ENCODE measurements at places on chromosomes 7 and 10.

- no peak for DNase-seq
Measured at GRCh38 chr10:31876652-31877352, 51.8 kb downstream of the ARHGAP12 start.

GRCh38 chr7:4653771-4654170, 28.3 kb upstream of the FOXK1 start:
- no peak for DNase-seq

- no peak for DNase-seq
Measured at GRCh38 chr7:102407910-102408309, 11.7 kb downstream of the PRKRIP1 start.

DNA sequence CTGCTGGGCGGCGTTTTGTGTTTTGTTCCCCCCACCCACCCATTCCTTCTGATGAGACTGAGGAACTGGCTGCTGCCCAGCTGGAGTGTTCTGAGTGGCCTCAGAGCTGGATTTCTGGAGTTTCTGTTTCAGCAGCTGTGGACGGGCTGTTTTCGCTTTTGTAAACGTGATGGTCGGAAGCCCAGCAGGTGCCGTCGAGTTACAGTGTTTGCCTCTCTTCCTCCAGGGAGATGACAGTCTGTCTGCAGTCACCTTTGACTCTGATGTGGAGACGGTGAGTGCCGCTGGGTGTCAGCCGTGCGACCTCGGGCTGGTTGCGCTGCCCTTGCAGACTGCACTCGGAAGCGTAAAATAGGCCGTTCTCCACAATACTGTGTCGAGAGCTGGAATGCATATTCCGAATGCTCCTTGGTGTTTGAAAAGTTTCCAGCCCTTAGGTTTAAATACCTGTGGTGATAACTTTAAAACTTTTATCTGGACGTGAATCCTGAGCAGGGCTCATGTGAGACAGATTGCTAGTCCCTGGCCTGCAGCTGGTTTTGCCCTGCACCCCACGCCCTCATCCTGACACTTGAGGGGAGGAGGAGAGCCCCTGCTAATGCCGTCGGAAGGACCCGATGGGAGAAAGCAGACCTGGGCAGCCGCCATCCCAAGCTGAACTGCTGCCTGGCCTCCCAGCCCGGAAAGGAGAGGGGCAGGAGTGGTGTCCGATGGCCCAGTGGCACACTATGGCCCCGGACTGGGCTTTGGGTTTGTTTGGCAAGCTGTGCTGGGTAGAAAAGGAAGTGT, 8.3 kb downstream of the IQCE start:
- no peak for DNase-seq

DNA sequence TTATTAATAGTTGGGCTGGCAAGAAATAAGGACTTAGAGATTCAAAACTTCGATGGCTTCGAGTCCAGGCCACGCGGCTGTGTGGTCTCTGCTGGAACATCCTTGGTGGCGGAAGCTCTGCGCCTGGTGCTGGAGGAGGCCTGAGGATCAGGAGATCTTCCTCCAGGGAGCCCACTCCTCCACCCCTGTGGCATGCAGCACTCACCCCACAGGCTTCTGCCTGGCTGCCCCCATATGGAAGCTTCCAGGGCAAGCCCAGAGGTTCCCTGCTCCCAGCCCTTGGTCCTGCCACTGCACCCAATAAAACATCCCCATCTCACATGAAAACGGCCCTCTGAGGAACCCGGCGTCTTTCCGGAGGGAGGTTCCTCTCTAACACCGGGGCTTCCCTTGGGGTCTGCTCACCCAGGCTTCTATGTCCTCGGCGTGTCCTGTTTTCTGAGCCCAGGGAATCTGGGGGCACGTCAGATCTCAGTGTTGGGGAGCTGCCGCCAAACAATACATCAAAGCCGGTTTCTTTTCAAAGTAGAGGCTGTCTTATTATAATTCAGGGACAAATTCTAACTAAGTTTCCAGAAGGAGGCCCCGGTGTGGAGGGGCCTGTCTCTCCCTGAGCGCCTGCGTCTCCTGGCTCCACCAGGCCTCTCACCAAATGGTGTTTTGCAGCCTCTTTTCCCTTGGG, 32.4 kb downstream of the CALML3 start:
- no peak for DNase-seq

GRCh38 chr7:41731493-41732435, 28.9 kb upstream of the INHBA start:
- no peak for DNase-seq

GRCh38 chr10:110398419-110399105, 93.8 kb upstream of the SMNDC1 start:
- no peak for DNase-seq

- no peak for DNase-seq
Measured at GRCh38 chr10:79005126-79005810, 63.5 kb upstream of the ZMIZ1 start.

- DNase-seq = no peak
Measured at GRCh38 chr10:83545901-83546391, 593.4 kb upstream of the GHITM start.

DNA sequence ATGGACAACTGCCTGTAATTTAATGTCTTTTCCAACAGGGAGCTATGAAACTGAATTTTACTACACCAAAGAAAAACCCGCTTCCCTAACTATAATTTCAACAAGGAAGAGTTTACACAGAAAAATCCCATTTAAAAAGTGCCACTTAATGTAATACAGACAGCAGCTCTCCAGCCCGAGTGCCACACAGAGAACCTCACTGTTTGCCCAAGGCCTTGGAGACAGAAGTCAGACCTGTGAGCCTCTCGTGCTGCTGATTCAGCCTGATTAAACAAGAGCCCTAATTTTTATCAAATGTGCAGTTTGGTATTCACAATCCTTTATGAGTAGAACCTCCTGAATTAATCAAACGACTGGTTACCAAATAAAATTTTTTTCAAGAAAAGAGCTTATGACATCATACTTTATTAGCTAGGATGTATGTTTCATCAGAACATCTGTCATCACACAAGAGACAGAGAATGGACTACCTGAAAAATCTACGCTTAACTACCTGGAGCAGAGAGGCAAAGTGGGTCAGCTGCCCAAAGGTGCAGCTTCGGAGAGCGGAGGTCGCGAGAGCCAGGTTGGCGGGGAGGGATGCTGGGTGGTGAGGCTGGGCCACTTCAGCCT, 543.6 kb downstream of the SDK1 start:
- DNase-seq = no peak

- DNase-seq = no peak
Measured at GRCh38 chr7:4690953-4691856, 9.1 kb downstream of the FOXK1 start.

DNA sequence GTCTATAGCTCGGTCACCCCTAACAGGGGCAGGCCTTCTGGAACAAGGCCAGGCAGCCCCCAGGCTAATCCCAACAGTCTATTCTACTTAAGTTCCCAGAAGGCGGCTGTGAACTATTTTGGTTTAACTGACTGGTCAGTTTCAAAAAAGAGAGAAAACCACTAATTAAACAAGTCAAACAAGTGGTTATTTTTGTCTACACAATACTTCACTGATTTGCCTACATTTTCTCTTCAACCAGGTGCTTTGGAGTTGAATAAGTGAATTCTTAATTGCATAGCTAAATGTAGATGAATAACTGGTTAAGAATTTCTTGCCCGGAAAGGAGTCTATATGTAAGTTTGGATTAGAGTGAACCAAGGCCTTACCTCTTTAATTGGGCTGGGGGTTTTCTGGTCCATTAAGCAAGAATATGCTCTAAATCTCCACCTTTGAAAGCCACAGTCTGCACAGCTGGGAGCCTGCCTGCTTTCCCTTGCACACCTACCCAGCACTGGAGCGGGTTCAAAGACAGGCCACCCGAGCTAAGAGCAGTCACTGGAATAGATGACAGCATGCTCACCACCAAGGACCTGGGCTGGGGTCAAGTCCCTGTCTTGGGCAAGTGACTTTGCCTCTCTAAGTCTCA, 70.4 kb downstream of the TBXAS1 start:
- no peak for DNase-seq

GRCh38 chr10:57790703-57791102, 477.0 kb downstream of the IPMK start:
- DNase-seq = no peak

DNA sequence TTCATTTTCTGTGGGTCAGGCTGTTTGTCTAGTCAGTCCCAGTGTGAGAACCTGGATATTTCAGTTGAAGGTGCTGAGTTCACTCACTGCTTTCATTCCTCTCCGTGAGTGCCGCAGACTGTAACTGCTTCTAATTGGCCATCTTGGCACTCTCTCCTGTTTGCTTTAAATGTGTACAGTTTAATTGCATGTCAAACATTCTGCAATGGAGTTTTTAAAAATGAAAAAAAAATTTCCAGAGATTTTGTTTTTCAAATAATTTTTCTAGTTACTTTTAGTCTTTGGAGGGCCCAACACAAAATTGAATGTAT, 87.8 kb downstream of the CCSER2 start:
- DNase-seq = no peak

- no peak for DNase-seq
Measured at GRCh38 chr10:17286562-17287550, 58.8 kb downstream of the VIM start.

- DNase-seq = no peak
Measured at GRCh38 chr7:33769930-33770329, 135.4 kb upstream of the BMPER start.

DNA sequence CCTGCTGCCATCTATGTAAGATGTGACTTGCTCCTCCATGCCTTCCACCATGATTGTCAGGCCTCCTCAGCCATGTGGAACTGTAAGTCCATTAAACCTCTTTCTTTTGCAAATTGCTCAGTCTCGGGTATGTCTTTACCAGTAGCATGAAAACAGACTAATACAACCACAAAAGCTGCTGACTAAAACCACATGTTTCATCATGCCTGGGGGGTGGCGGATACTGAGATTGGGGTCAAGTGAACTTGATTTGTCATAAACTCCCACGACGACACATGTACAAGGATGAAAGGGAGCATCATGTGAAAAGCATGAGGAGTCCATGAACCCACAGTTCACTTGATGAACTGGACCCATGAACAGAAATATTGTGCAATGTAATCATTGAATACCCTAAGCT, 134.9 kb upstream of the ANK3 start:
- no peak for DNase-seq

DNA sequence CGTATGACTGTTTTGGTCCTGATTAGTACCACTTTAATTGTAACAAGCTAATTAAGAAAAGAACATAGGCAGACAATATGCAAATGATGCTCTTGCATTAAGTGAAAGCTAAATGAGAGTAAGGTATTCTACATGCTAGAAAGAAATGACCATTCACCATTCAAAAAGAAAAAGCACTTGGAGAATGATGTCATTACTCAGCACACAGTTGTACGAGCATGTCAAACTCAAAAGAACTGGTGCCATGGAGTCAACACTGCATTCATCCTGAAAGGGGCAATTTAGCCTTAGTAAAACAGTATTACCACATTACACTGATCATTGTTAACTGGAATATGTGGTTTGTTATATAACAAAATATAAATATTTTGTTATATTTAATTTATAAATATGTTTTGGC, 136.2 kb upstream of the CTTNBP2 start:
- no peak for DNase-seq

DNA sequence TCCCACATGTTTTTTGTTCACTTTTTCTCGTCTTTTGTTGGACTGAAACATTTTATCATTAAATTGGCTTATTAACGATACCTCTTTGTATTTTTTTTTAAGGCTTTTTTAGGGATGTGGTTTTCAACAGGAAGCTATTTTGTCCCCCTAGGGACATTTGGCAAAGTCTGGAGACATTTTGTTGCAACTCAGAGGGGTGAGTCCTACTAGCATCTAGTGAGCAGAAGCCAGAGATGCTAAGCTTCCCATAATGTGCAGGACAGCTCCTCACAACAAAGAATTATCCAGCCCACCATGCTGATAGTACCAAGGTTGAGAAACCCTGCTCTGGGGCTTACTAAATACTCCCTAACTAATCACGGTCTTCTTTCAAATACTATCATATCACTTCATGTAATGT, 63.2 kb downstream of the ATE1 start:
- no peak for DNase-seq

GRCh38 chr10:65618126-65618525, 1307.7 kb upstream of the LRRTM3 start:
- DNase-seq = no peak

- no peak for DNase-seq
Measured at GRCh38 chr7:130341882-130342281, 2.7 kb upstream of the CPA5 start.

DNA sequence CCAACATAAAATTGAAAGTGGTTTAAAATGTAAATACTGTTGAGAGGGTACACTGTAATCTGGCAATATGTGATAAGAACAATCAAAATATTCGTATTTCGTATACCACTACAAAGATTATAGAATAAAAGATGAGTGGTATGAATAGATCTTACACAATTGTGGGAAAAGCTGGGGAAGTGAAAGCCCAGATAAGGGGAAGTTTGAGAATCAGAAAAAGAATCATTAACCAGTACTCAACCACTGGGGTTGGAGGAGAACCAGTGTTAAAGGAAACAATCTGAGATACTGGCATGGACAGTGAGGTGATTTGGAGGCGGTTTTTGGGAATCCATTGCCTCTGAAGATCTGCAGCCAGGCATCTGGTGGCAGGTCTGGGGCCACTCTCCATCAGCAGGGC, 59.7 kb upstream of the CDK14 start:
- no peak for DNase-seq

DNA sequence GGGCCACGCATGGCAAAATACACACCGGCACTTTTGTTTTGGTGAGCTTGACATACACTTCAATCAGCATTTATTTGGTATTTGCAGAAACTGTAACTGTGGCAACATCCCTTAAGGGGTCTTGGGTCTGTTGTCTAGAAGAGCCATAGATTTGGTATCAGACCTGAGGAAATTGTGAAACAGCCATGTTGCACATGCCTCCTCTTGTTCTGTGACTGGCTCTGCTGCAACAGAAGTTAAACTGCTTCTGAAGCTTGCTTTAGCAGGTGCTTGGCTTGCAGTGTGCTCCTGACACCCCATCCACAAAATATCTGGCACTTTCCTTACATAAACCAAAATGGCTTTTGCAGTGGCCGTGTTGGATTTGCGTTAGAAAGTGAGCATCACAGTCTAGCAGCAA, 247.3 kb downstream of the GATA3 start:
- no peak for DNase-seq

DNA sequence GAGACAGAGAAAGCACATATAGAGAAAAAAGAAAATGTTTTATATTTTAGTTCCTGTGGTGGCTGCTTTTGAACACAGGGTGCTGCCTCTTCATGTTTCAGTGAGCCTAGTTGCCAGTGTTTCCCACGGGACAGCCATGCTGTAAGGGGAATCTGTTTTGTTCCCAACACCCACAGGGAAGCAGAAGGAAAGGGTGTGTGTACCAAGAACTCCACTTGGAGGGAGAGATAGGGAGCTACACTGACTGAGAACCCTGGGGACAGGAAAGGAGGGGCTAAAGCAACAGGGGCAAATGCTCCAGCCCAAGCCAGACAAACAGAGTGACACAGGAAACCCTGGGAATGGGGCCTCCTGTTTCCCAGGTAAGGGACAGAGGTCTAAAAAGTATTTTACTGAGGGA, 40.2 kb downstream of the FRMPD2 start:
- DNase-seq = no peak

DNA sequence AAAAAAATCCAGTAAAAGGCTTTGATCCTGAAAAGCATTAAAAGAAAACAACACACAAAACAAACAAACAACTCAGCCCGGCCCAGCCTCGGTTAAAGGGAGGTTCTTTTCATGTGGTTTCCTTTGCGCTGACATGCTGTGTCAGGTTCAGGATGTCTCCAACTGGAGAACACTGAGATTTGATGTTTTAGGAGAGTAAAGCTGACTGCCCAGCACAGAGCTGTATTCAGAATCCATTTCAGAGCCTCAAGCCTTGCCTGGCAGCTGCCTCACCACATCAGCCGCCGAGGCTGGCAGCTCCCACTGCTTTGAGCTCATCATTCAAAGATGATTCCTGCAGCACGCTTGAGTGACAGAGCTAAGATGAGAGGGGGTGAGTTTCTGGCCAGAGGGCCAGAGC, 205.8 kb upstream of the LYZL1 start:
- DNase-seq = no peak
